ENCODE measurements at places on chromosomes 6 and 20. TPM values are rescaled to one million over a fixed set of nuclear protein-coding genes. Genes with fewer than 3 reads are reported as not detected.

The CAP2 gene
- total RNA-seq, result not detected

The VWA7 gene
- total RNA-seq, result 12.2 TPM

The SLC2A10 gene
- not detected for total RNA-seq

The DDRGK1 gene
- 68.3 TPM for total RNA-seq
